NCI-H2081 treated with DMSO at 0.1 percent for 48 hours (cell line): ENCODE measurements at places on chromosomes 6 and 20.

DNA sequence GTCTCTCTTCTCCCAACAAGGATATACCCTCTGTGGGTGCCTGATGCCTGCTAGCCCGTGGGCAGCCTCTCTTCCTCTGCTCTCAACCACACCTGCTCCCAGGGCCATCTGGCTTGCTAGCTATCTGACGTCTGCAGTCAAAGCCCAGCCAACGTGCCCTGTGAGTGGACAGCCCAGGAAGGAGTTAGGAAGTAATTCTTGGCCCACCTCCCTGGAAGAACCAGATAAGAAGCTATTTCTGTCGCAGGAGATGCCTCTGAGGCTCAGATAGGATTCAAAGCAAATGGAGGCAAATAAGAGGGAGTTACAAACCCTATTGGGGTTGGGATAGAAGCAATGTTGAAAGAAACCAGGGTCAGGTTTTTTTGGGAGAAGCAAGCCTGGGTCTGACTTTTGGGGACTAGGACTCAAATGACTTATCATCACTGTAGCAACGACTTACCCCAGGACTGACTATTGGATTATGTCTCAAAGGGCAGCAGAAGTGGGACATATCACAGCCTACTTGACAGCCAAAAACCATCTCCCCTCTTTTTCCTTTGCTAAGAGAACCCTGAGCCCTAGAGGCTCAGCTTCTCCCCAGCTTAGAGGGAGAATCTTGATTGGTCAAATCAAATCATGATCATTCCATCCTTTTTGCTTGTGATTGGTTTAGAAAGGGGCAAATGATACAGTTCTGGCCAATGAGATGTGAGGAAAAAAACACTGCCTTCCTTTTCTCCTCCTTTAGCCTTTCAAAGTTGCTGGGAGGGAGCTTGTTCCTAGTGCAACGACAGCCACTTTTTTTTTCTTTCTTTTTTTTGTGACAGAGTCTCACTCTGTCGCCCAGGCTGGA, 18.0 kb upstream of the CDK5RAP1 start:
- DNase-seq = no peak

GRCh38 chr6:113586413-113587077, 270.6 kb upstream of the MARCKS start:
- DNase-seq = no peak

- no peak for DNase-seq
These were observed 80.6 kb upstream of the CST7 start for GRCh38 chr20:24868396-24868927.

GRCh38 chr6:109081516-109082187, 13.0 kb downstream of the SESN1 start:
- no peak for DNase-seq

- no peak for DNase-seq
These were observed 139.5 kb upstream of the MYLIP start for GRCh38 chr6:15989397-15989796.

- DNase-seq = no peak
These were observed 715.6 kb downstream of the QKI start for GRCh38 chr6:164130151-164130550.

DNA sequence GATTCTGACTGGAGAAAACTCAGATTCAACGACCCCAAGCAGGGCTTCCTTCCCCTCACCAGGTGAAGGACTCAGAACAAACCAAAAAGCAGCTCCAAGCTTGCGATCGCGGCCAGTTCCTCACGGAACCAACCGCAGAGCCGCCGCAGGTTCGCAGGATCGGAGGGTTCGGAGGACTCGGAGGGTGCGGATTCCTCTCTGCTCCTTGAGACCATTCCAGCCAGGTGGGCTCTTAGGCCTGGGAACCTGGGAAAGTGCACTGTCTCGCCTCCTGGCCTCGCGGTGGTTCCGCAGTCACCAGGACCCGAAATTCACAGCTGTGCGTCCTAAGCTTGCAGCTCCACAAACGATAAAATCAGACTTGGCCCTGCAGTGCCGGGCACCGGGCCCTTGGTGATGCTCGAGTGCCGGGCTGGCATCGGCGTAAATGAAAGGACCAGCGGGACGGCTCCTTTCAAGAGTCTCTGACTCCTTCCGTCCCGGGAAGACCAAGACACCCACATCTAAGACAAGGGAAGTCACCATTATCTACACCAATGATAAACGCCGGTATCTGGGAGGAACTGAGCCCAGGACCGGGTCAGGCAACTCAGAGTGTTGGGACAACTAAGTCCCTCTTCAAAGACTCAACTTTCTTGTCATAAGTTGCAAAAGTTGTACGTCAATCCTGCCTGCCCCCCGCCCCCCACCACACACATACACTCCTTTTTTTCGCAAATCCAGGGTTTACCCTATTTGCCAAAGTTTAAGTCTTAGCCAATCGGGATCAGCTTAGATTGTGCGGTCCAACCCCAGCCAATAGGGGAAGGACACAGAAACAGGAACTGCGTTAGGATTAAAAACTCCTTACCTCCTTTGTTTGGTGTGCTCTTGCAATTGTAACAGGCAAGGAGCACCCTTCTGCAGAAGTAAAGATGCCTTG, 69.8 kb upstream of the PRSS16 start:
- peak; percentile 7 for DNase-seq

DNA sequence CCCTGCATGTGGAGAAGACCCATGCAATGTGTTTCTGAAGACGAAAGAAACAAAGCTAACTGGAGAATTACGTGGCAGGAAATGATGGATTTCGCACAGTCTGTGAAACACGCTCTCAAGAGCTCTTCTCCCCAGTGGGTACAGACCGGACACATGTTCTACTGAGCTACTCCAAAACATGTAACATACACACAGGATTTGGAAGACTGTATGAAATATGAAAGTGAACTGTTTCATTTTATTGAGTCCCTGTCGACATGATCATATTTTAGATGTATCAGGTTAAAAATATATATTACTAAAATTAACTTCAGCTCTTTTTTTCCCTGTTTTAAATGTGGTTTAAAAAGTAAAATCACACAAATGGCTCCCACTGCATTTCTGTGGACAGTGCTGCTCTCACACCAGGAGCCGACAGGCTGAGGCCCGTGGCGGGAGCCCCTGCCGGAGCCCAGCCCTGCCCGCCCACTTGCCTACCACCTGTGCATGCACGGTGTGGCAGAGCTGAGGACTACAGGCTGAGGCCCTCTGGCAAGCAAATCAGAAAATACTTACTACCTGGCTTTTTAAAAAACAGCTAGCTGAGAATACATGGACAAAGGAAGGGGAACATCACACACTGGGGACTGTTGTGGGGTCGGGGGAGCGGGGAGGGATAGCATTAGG, 58.9 kb upstream of the NXT1 start:
- DNase-seq = no peak

DNA sequence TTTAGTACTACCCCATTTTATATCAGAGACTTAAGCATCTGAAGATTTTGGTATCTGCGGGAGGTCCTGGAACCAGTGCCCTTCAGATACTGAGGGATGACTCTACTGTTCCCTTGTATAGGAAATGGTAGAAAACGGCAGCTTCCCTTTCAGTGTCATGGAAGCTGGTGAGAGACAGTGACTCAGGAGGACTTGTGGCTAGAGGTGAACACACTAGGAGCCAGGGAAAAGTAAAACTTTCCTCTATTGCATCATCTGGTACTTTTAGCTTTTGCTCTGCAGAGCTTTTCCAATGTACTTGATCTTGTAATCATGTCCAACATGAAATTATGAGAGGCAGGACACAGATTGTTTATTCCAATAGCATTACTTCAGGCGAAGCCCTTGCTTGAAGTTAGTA, 45.0 kb downstream of the RNF144B start:
- DNase-seq = no peak

- no peak for DNase-seq
These were observed 1.3 kb downstream of the MAPK14 start for GRCh38 chr6:36028877-36029324.

GRCh38 chr20:13199279-13199678, 21.8 kb upstream of the ISM1 start:
- DNase-seq = no peak

GRCh38 chr6:66993272-66993671, 1286.2 kb upstream of the EYS start:
- no peak for DNase-seq

- DNase-seq = no peak
These were observed 38.1 kb upstream of the ARMC2 start for GRCh38 chr6:108810057-108810643.

GRCh38 chr20:24283186-24283585, 186.2 kb upstream of the SYNDIG1 start:
- no peak for DNase-seq
